ENCODE measurements at places on chromosomes 1 and 21. TPM values are rescaled to one million over a fixed set of nuclear protein-coding genes. Genes with fewer than 3 reads are reported as not detected.

NFASC gene
- 0.09 TPM for total RNA-seq

RAB7B gene
- total RNA-seq = not detected

TRIM63 gene
- total RNA-seq = not detected

FBXO28 gene
- total RNA-seq = 28.4 TPM

CDK18 gene
- total RNA-seq = 1.9 TPM

PTGER3 gene
- 0.72 TPM for total RNA-seq

CAMK1G gene
- not detected for total RNA-seq

ADAM30 gene
- not detected for total RNA-seq

NPPA gene
- not detected for total RNA-seq

TNNT2 gene
- not detected for total RNA-seq

LRP8 gene
- 27.3 TPM for total RNA-seq

MPL gene
- 0.48 TPM for total RNA-seq

MYOG gene
- total RNA-seq = not detected
